ENCODE measurements at places on chromosomes 2 and 18. TPM values are rescaled to one million over a fixed set of nuclear protein-coding genes. Genes with fewer than 3 reads are reported as not detected.

GALNT14 gene
- total RNA-seq = 16.0 TPM

PROKR1 gene
- 2.8 TPM for total RNA-seq

GALNT13 gene
- 29.1 TPM for total RNA-seq

ALPI gene
- total RNA-seq = not detected

DNAJC5G gene
- total RNA-seq = not detected

CYS1 gene
- not detected for total RNA-seq

CD207 gene
- total RNA-seq = not detected

LRRTM4 gene
- 89.5 TPM for total RNA-seq

SP140 gene
- total RNA-seq = 1.9 TPM

IL36B gene
- total RNA-seq = not detected

IL36A gene
- total RNA-seq = not detected

CXCR1 gene
- total RNA-seq = 0.31 TPM

NEU2 gene
- not detected for total RNA-seq

CFAP65 gene
- 0.63 TPM for total RNA-seq

CXXC1 gene
- 56.7 TPM for total RNA-seq

LRRTM1 gene
- 13.8 TPM for total RNA-seq

C1QL2 gene
- total RNA-seq = 1.6 TPM

CFAP53 gene
- total RNA-seq = 1.6 TPM

DPP10 gene
- total RNA-seq = 101 TPM

EVX2 gene
- total RNA-seq = not detected

ATRAID gene
- 35.4 TPM for total RNA-seq

NT5DC4 gene
- total RNA-seq = not detected

CYP26B1 gene
- total RNA-seq = 3.4 TPM

FAM237A gene
- not detected for total RNA-seq

ATIC gene
- 36.9 TPM for total RNA-seq

SCN3A gene
- 313 TPM for total RNA-seq

TXNDC9 gene
- total RNA-seq = 55.7 TPM

CCL20 gene
- total RNA-seq = not detected

CDK5R2 gene
- total RNA-seq = 11.9 TPM
